Left ventricle myocardium inferior (tissue), 1 donor: ENCODE measurements at places on chromosomes 4 and X. TPM values are rescaled to one million over a fixed set of nuclear protein-coding genes. Genes with fewer than 3 reads are reported as not detected.

DNA sequence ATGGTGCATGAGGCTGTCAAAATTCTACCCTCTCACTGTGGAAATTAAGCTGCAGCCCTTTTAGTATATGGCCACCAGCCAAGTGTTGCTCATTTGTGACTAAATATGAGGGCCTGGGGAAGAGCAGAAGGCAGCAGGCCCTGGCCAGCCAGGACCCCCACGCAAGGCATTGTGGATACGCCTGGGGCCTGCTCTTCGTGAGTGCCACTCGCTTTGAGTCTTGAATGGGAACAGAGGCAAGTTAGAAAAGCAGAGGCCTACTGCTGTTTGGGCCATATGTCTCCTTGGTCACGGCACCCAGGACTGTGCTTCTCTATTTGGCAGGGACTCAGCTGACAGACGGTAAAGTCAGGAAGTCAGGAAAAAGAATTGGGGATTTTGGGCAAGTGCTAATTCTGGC lies 10.9 kb downstream of the RTL5 start:
- DNase-seq, result no peak
- H3K27ac ChIP-seq, result peak overlapping the region; percentile 82
- peaks cover 49% of the 10 kb centered on the region for H3K4me1 ChIP-seq
- H3K27me3 ChIP-seq, result no peaks in the 10 kb centered on the region

GRCh38 chrX:97628807-97629596 lies 745.3 kb downstream of the RPA4 start:
- no peak overlapping the region for H3K4me3 ChIP-seq
- H3K27me3 ChIP-seq, result no peaks in the 10 kb centered on the region
- no peaks in the 10 kb centered on the region for H3K4me1 ChIP-seq
- H3K27ac ChIP-seq, result no peak overlapping the region

GRCh38 chr4:21885241-21885640 lies 63.3 kb downstream of the KCNIP4 start:
- DNase-seq, result no peak
- no peak overlapping the region for H3K27ac ChIP-seq
- no peaks in the 10 kb centered on the region for H3K27me3 ChIP-seq
- no peaks in the 10 kb centered on the region for H3K36me3 ChIP-seq

EPGN gene
- total RNA-seq, result not detected

MAGEB17 gene
- total RNA-seq, result not detected
